ENCODE measurements at places on chromosomes 2 and 18. TPM values are rescaled to one million over a fixed set of nuclear protein-coding genes. Genes with fewer than 3 reads are reported as not detected.

- H3K36me3 ChIP-seq: no peaks in the 10 kb centered on the region
- H3K4me3 ChIP-seq: no peak overlapping the region
- H3K27ac ChIP-seq: no peak overlapping the region
- H3K27me3 ChIP-seq: no peaks in the 10 kb centered on the region
- no peak for DNase-seq
These were observed 12.9 kb downstream of the LRRTM1 start for GRCh38 chr2:80291656-80292055.

- H3K4me1 ChIP-seq: peaks cover 4% of the 10 kb centered on the region
- no peak overlapping the region for H3K27ac ChIP-seq
- DNase-seq: peak; percentile 8
These were observed 31.0 kb upstream of the TNS1 start for GRCh38 chr2:218033590-218034496.

GRCh38 chr2:186590759-186591505 is 1.1 kb downstream of the ITGAV start:
- peaks cover 2% of the 10 kb centered on the region for H3K27me3 ChIP-seq
- no peak for DNase-seq
- peaks cover 4% of the 10 kb centered on the region for H3K36me3 ChIP-seq
- peak overlapping the region; percentile 86 for H3K27ac ChIP-seq
- peak overlapping the region; percentile 94 for H3K4me3 ChIP-seq

The FER1L5 gene
- not detected for total RNA-seq

- peaks cover 3% of the 10 kb centered on the region for H3K4me1 ChIP-seq
- H3K27ac ChIP-seq: no peak overlapping the region
- no peak overlapping the region for H3K4me3 ChIP-seq
- H3K36me3 ChIP-seq: no peaks in the 10 kb centered on the region
- no peak for DNase-seq
These were observed 105.1 kb upstream of the GALNT5 start for GRCh38 chr2:157152362-157152761.

The C2orf66 gene
- 0.25 TPM for total RNA-seq

The CHRND gene
- total RNA-seq: not detected

DNA sequence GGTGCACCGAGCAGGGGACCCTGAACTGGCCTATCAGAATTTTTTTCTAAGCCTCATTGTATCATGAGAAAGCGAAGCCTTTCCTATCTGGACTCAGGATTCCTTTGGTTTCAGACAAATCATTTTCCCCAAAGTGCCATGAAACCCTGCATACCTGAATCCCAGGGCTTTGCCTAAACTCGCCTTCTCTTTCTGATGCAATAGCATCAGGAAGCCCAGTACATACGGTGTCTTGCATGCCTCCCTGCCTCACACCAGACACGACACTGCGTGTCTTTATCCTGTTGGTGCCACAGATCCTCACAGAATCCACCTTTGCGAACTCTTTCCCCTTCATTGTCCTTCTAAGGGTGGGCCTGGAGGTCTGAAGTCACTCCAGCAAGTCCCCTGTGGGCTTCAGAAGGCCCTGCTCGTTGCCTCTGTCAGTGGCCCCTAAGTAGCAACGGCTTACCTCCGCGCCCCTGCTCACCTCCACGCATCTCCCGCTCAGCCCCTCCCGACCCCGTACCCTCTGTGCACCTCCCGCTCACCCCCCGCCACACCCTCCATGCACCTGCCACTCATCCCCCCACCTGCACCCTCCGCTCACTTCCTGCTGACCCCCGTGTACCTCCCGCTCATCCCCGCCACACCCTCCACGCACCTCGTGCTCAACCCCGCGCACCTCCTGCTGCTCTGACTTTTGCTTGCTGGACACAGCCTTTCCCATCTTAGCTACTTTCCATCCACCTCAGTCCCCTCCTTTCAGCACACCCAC is 83.4 kb downstream of the TPGS2 start:
- H3K4me1 ChIP-seq: no peaks in the 10 kb centered on the region
- H3K27me3 ChIP-seq: peaks cover 5% of the 10 kb centered on the region
- no peak overlapping the region for H3K27ac ChIP-seq
- H3K4me3 ChIP-seq: no peak overlapping the region
- H3K36me3 ChIP-seq: no peaks in the 10 kb centered on the region

The CDK5R2 gene
- total RNA-seq: not detected

DNA sequence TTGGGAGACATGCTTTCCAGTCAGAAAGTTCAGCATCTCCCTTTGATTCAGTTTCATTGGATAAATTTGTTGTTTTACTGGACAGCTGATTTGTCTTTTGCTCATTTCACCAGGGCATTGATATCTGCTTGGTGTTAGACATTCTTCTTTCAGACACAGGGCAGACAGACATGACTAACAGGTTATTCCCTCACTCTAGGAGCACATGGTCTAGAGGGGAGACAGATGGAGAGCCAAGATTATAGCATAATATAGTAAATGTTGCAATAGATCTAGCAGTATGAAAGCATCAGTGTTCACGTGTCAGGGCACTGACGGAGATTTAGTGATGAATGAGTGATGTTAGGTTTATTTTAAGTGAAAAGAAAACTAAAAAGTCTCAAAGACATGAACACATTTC is 187.0 kb upstream of the CYRIA start:
- no peaks in the 10 kb centered on the region for H3K36me3 ChIP-seq
- H3K4me1 ChIP-seq: no peaks in the 10 kb centered on the region
- no peak for DNase-seq
- no peak overlapping the region for H3K4me3 ChIP-seq
- H3K27ac ChIP-seq: no peak overlapping the region

The ABHD1 gene
- 1.2 TPM for total RNA-seq

The USP34 gene
- 89.3 TPM for total RNA-seq

The INSIG2 gene
- total RNA-seq: 51.6 TPM

The KYNU gene
- total RNA-seq: not detected

DNA sequence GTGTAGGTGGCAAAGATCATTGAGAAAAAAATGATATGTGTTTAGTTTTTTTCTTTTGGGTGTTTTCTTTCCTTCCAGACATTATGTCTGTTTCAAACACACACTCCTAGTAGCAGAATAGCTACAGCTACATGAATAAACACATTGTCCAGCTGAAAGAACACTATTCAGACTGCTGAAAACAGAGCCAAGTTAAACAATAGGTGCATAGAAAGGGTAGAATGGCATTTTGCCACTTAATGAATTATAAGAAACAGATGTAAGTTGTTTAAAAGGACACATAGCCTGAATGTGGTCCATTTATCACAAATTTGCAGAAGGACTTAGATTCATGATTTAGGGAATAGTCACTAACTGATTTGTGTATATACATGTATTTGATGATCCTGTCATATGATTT is 20.1 kb downstream of the CTLA4 start:
- peaks cover 9% of the 10 kb centered on the region for H3K36me3 ChIP-seq
- peaks cover 67% of the 10 kb centered on the region for H3K4me1 ChIP-seq
- H3K4me3 ChIP-seq: no peak overlapping the region
- DNase-seq: no peak
- peak overlapping the region; percentile 54 for H3K27ac ChIP-seq
- no peaks in the 10 kb centered on the region for H3K27me3 ChIP-seq

DNA sequence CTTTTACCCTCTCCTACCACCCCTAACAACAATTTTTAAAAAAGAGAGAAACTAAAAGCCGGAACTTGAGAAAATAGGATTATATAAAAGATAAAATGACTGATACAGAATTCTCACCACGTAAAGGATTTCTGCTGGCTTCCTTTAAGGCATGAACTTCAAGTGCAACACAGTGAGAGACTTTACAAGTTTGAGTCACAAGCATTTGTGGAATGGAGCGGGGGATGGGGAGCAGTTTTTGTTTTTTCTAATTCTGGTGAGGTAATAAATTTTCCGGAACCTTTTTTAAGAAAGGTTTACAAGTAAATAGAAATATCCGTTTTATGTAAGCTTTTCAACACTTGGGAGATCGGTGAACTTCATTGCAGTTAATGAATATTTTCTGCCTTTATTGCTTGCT is 1.8 kb upstream of the CDH2 start:
- DNase-seq: no peak
- H3K4me3 ChIP-seq: peak overlapping the region; percentile 55
- H3K36me3 ChIP-seq: peaks cover 5% of the 10 kb centered on the region
- peaks cover 42% of the 10 kb centered on the region for H3K27me3 ChIP-seq
- H3K27ac ChIP-seq: no peak overlapping the region

DNA sequence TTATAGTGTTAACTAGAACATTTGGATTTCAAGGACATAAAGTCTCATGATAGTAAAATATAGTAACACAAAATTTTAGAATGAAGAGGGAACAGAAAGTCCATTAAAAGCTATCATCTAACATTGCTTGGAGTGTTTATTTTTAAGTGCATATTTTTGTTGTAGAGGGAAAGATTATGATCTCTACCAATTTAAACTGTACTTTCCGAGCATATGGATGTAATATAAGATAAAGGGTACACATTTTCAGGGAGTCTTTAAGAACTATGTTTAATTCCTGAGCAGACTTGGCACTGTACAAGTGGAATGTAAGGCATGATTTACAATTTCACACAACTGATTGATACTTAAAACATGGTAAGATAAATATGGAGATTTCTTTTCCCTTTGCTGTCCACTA is 34.2 kb upstream of the ZNF804A start:
- DNase-seq: no peak
- H3K36me3 ChIP-seq: no peaks in the 10 kb centered on the region
- H3K27me3 ChIP-seq: no peaks in the 10 kb centered on the region
- H3K27ac ChIP-seq: no peak overlapping the region

DNA sequence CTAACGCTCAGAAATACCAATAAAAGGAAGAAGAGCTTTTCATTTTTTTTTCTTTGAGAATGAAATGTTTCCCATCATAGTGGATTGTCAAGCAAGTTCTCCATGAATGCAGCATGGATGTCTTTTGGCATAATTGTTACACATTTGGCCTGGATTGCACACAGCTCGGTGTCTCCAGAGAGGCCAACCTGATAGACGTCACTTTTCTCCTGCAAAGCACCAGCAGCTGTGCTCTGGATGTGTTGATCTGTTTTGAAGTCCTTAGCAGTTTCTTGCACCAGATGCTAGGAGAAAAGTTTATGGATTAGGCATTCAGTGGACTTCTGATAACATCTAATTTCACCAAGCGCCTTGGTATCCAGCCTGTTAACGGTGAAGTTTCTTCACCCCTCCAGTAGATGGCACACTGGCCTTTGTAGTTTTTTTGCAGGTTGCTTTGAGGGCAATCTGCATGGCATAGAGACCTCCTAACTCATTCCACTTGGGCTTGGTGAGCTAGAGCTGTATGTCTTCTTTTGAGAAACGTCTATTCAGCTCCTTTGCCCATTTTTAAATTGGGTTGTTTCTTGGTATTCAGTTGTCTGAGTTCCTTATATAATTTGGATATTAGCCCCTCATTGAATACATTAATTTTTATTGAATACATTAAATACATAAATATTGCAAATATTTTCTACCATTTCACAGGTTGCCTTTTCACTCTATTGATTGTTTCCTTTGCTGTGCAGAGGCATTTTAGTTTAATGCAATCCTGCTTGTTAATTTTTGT is 59.7 kb downstream of the PTH2R start:
- DNase-seq: no peak
- no peak overlapping the region for H3K4me3 ChIP-seq
- H3K27me3 ChIP-seq: peaks cover 3% of the 10 kb centered on the region
- no peaks in the 10 kb centered on the region for H3K4me1 ChIP-seq
- no peaks in the 10 kb centered on the region for H3K36me3 ChIP-seq

The KLF7 gene
- total RNA-seq: 19.3 TPM

- H3K4me1 ChIP-seq: peaks cover 19% of the 10 kb centered on the region
- DNase-seq: peak; percentile 24
- peak overlapping the region; percentile 87 for H3K4me3 ChIP-seq
- peak overlapping the region; percentile 82 for H3K27ac ChIP-seq
- peaks cover 5% of the 10 kb centered on the region for H3K36me3 ChIP-seq
These were observed 71.2 kb downstream of the PLB1 start for GRCh38 chr2:28567061-28567471.

DNA sequence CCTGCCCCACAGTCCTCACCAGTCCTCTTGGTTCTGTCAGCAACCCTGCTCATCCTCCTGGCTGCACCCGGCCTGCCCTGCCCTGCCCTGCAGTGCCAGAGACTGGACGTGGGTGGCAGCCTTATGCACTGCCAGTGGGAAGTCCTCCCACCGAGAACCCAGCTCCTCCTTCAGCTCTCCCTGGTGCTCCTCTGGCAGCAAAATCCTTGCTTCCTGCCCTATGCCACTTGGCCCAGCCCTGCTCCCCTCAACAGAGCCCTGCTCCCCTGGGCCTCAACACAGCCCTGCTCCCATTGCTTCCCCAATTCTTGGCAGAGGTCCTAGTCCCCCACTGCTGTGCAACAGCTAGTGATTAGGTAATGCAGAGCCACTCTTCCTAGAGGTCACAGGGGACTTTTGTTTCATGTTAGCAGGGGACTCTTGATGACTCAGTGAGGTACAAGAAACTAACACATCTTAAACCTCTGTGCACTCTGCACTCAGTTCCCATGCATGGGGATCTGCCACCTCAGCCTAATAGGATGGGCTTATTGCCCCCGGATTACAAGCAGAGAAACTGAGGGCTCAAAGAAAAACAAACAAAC is 58.0 kb upstream of the EDAR start:
- no peak overlapping the region for H3K4me3 ChIP-seq
- H3K27ac ChIP-seq: no peak overlapping the region
- H3K36me3 ChIP-seq: no peaks in the 10 kb centered on the region
- H3K4me1 ChIP-seq: peaks cover 4% of the 10 kb centered on the region
- DNase-seq: no peak

The MYOM1 gene
- total RNA-seq: 2.4 TPM

The STAT4 gene
- 92.2 TPM for total RNA-seq

GRCh38 chr18:56289381-56289780 is 349.0 kb downstream of the TXNL1 start:
- no peak for DNase-seq
- H3K4me3 ChIP-seq: no peak overlapping the region
- no peaks in the 10 kb centered on the region for H3K36me3 ChIP-seq
- H3K4me1 ChIP-seq: no peaks in the 10 kb centered on the region
- no peak overlapping the region for H3K27ac ChIP-seq

GRCh38 chr18:54713386-54713785 is 114.9 kb upstream of the RAB27B start:
- peaks cover 2% of the 10 kb centered on the region for H3K36me3 ChIP-seq
- peak; percentile 20 for DNase-seq
- H3K27ac ChIP-seq: no peak overlapping the region
- H3K4me1 ChIP-seq: peaks cover 59% of the 10 kb centered on the region

DNA sequence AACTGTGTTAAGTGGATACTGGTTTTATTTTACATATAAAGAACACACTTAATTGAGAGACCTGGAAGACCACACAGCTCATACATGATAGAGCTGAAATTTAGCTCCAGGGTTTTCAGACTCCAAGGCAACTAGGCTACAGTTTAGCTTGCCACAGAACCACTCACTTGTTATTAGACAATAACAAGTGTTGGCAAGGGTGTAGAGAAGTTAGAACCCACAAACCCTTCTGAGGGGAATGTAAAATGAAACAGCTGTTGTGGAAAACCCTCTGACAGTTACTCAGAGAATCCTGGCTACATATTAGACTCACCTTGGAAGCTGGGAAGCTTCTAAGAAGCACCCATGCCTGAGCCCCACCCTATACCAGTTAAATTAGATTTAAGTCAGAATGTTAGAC is 75.3 kb downstream of the MAP3K20 start:
- no peak overlapping the region for H3K4me3 ChIP-seq
- no peak overlapping the region for H3K27ac ChIP-seq
